ENCODE measurements at places on chromosomes 3 and 15.

DNA sequence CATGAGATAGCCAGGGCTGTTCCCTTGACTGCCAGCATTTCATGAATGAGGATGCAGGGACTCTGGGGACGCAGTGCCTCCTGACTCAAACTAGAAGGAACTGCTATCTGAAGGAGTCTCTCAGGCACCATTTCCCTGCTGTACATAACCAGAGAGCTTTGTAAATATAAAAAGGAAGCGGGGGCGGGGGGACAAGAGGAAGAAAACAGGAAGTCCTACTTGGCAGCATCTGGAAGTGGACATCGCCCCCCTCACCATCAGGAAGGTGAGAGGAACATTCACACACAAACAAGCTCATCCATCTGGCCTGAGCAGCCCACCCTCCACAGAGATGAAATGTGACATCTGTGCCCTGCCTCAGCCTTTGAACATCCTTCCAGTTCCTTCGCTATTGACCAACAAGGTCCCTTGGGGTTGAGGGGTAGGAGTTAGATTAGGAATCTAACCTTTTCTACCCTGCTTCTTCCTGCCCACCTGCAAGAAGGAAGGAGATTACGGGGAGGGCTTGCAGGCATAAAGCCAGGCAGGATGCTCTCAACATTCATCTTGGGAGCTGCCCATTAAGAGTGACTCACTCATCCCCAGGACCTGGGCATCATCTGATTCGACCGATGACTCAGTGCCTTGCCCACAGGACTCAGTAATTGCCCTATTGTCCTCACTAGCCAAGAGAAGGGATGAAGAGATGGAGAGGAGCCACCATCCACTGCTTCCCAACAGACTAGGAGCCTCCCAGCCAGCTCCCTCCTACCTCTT lies 31.9 kb downstream of the SH3BP5 start:
- DNase-seq: no peak

GRCh38 chr3:46186471-46187340 lies 21.4 kb downstream of the CCR1 start:
- DNase-seq: no peak

GRCh38 chr3:45667569-45667934 lies 21.6 kb upstream of the SACM1L start:
- DNase-seq: no peak

DNA sequence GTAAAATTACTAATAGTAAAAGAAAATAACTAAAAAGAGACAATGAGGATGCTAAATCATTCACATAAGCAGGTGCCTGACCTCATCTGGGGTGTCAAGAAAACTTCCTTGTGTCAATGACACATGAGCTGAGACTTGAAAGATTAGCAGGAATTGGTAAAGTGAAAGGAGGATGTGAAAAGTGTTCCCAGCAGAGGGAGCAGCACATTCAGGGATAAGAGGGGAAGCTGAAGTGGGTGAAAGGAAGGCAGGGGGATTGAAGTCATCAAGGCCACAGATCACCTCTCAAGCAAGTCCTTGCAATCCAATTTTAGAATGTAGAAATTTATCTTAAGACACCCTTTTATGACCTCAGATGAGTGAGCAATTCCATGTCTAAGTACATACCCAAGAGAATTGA lies 60.2 kb upstream of the ACP3 start:
- no peak for DNase-seq

DNA sequence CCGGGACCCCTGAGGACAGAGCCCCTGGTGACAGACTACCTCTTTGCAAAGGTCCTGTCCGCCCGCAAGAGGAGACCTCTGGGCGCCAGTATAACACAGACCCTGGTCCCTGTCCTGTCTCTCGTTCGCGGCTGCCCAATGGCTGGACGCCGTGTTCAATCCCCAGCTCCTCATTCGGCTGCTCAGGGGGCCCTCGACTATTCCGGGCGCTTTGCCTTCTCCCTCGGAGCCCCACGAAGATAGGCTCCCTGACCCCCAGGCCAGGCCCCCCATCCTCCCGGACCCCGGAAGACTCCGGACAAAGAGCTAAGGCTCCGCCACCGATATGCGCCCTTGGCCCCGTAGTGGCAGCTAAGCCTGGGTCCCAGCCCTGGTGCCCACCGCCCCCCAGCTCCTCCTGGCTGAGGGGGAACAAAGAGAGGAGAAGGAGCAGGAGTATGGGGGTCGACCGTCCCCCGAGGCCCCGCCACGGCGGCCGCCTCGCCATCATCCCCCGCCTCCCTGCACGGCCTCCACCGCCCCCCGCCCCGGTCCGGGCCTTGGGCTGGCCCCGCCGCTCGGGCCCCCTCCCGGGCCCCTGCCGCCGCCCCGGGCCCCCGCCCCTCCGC lies 437 bp downstream of the CELSR3 start:
- DNase-seq: no peak

- DNase-seq: no peak
Observed at GRCh38 chr15:36912311-36912712, 188.0 kb downstream of the MEIS2 start.

GRCh38 chr3:156547637-156548036 lies 7.3 kb downstream of the SSR3 start:
- no peak for DNase-seq

- peak; percentile 8 for DNase-seq
Observed at GRCh38 chr3:124584552-124585391, 145.5 kb upstream of the UMPS start.

DNA sequence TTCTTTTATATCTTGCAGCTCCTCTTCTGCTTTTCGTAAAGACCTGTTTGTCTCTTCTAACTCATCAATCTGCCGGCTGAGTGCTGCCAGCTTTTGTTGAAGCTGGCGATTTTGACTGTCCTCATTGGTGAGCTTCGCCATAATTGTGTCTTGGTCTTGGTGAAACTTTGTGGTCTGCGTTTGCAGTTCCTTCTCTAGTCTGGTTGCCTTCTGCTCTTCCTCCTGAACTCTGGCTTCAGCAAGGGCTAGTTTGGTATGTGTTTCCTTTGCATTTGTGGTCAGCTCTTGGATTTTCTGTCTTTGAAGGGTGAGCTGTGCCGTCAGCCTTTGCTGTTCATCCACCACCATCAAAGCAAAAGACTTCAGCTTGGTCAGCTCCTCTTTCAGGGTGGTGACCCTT lies 32.9 kb downstream of the CMSS1 start:
- DNase-seq: no peak

GRCh38 chr3:38165722-38166387 lies 518 bp downstream of the OXSR1 start:
- DNase-seq: no peak

DNA sequence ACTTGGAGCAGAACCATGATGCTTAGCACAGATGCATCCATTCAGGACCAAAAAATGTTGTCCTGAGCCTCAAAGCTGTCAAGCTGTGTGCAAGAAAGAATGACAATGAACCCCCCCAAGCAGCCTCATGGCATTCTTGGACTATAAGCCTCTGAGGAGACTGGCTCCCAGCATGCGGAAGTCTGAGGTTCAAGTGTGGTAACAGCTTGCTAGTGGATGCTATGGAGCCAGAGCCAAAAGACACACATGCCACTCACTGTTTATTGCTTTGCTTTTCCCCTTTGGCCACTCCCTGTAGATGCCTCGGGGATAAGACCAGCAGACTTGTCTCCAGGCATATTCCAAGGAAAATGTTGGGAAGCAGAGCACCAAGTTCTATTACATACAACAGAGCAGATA lies 38.2 kb upstream of the SNRK start:
- no peak for DNase-seq

DNA sequence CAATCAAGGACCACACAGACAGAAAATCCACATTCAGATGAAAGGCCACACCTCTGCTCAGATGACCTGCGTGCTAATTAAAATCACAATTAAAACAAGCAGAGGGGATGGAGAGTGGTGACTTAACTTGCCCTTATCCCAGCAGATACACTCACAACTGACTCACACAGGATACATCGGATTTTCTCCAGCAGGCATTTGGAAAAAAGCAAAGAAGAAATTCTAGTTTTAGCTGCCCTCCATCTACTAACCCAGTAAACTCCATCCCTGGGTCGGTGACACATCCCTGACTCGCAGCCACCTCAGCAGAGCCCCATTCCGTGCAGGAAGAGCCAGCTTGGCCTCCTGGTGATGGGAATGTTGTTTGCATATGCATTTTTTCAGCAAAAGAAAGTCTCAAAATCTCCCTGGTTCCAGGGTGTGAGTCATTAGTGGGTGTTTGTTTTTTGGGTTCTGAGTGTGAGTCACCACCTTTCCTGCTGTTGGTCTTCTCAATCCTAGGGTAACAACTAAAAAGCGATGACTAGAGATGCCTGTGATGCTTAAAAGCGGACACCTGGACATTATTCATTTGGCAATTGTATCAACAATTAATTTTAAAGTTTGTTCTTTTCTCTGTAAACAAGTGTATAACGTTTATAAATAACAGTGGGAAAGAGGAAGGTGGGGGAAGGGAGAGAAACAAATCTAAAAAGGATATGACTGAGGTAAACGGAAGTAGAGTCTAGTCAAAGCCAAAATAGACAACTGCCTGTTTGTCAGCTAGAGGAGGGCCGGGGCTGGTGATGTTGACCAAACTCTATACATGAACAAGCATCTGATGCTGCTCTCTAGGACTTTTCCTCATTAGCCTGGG lies 49.8 kb upstream of the SLC4A7 start:
- peak; percentile 5 for DNase-seq
